ENCODE measurements at places on chromosomes 12 and 14.

DNA sequence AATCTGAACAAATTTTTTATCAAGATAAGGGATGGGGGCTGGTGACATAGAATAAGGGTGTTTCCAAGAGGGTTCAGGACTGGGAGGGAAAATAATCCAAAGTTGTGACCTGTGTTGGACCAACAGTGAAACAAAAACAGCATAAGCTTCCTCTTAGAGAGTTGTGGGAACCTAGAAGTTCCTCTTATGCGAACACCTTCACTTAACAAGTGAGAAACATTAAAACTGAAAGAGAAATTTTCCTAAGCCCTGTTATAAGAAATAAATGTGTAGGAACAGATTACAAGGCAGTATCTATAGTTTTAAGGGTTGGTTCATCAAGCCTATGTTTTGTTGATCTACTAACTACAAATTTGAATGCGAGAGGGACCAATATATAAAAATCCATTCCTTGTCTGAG is 58.4 kb downstream of the LLPH start:
- no peak for DNase-seq

- no peak for DNase-seq
These were observed 113.7 kb upstream of the KITLG start for GRCh38 chr12:88693837-88694445.

DNA sequence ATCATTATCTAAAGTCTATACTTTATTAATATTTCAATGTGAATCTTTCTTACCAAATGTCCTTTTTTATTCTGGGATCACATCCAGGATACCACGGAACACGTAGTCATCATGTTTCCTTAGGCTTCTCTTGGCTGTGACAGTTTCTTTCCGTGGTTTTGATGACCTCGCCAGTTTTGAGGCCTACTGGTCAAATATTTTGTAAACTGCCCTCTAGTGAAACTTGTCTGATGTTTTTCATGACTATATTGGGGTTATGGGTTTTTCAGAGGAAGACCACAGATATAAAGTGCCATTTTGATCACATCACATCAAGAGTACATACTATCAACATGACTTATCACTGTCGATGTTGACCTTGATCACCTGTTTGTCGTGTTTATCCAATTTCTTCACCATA is 14.1 kb upstream of the SERPINA6 start:
- DNase-seq, result no peak

- no peak for DNase-seq
These were observed 35.8 kb downstream of the ATP2A2 start for GRCh38 chr12:110316861-110317260.

- DNase-seq, result no peak
These were observed 783.0 kb downstream of the TMEM121 start for GRCh38 chr14:106309423-106309822.

DNA sequence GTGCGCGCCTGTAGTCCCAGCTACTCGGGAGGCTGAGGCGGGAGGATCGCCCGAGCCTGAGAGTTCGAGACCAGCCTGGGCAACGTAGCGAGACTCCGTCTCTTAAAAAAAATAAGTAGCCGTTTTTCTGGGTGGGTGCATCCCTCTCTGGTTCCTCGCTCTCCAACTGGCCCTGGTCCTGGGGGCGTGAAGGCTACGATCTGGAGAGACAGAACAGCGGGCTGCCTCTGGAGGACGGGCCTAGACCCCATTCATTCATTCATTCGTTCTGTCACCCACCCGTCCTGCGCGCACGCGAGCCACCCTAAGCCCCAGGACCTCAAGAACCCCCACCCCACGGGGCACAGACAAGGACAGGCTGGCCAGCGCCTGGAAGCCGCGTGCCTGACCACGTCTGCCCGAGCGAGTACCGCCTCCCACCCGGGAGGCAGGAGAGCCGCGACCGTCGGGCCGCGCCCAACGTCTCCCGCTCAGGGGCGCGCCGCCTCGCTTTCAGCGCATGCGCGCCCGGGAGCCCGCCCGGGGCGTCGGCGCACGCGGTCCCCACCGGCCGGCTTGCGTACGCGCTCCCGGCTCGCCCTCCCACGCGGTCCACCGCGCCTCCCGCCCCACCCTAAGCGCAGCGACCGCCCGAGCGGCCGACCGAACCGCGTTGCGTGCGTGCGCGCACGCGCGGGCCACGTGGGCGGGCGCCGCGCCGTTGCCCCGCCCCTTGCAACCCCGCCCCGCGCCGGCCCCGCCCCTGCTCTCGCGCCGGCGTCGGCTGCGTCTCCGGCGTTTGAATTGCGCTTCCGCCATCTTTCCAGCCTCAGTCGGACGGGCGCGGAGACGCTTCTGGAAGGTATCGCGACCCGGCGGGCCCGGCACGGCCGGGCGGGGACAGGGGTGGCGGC is at the start of gene RAN:
Gene RAN (plus strand): TSS at position 781 of the 893 bp plus-strand sequence. CDS start 528 bp downstream, outside the sequence.
- DNase-seq, result peak; percentile 74

GRCh38 chr12:52903285-52903854 is 1.5 kb downstream of the KRT8 start:
- DNase-seq, result no peak

DNA sequence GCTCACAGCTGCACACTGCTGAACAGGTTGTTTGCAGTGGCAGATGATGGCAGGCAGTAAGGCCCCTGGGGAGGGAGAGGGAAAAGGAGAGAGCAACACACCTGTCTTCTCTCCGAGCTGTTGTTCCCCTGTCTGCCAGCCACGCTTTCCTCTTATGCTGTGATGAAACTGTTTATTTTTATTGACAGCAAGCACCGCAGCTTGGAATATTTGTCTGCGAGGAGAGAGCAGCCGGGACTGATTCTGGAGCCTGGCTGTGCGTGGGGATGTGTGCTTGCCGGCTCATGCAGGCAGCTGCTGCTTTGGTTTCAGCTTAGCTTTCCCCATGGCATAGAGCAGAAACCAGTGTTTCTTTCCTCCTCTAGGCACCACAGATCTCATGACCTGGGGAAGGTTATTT is 58.7 kb upstream of the KCNA5 start:
- DNase-seq, result no peak

GRCh38 chr12:92908108-92908507 is 21.0 kb downstream of the EEA1 start:
- no peak for DNase-seq

DNA sequence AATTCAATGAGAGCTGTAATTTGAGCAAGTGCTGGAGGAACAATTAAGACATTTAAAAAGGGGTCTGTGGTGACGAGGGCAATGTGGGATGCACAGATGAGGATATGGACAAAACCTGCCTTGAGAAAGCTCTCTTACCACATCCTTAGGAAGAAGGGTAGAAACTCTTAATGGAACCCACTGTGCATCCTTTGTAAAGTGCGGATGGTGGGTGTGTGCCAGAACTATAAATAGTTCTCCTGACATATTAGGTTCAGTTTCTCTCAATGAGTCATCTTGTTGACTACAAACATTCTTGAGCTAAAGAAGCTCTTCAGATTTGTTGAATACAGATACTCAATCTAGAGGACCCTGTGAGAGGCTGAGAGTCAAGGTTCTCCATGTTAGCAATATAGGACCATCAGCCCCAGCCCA is 106.1 kb upstream of the ANO4 start:
- no peak for DNase-seq

- DNase-seq, result no peak
These were observed 2.9 kb upstream of the PFDN5 start for GRCh38 chr12:53292426-53292825.

- DNase-seq, result no peak
These were observed 103.0 kb downstream of the SAMD4A start for GRCh38 chr14:54669721-54670561.
